RPMI7951 (cell line): ENCODE measurements at places on chromosomes 16 and 17.

DNA sequence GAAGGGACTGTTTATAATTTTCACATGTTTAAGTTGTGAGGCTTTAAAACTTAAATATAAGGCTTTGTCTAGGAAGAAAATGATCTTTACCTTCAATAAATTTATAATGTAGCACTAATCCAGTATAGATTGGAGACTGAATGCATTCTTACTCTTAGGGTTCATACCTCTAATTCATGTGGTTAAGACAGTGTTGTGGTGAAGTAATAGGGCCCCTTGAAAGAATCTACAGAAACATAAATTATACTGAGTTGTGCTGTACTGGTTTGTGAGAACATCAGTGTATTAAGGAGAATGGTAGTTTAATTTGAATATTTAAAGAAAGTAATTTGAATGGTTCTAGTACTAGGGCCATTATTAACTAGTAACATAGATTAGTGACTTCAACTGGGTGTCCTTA lies 13.7 kb downstream of the HAPSTR1 start:
- no peak for DNase-seq

GRCh38 chr16:16108759-16109158 lies 114.5 kb downstream of the ABCC6 start:
- DNase-seq: no peak

- no peak for DNase-seq
These were observed 15.7 kb upstream of the MSI2 start for GRCh38 chr17:57240648-57241047.

GRCh38 chr17:76682296-76682695 lies 28.5 kb downstream of the MXRA7 start:
- DNase-seq: peak; percentile 80
